ENCODE measurements at places on chromosomes 12 and 14.

DNA sequence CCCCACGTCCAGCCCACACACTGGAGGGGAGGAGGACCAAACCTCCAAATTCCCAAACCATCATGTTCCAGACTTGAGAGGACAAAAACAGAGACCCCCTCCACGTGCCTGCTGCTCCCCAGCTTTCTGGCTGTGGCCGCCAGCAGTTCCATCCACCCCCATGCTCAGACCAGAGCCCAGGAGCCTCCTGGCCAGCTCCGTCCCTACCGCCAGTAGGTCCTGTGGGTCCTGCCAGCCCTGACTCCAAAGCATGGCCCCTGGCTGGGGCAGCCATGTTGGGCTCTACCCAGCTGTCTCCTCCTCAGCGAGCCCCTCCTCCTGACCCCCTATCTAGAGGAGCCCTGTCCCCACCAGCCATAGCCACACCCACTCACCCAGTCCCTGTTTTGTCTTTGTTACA lies 227.3 kb upstream of the RTL1 start:
- DNase-seq = no peak

- DNase-seq = no peak
Observed at GRCh38 chr12:51984657-51985056, 22.1 kb upstream of the TAMALIN start.

- DNase-seq = no peak
Observed at GRCh38 chr14:71267691-71268090, 360.4 kb downstream of the PCNX1 start.

GRCh38 chr14:94124582-94125377 lies 4.6 kb downstream of the IFI27L2 start:
- DNase-seq = no peak

DNA sequence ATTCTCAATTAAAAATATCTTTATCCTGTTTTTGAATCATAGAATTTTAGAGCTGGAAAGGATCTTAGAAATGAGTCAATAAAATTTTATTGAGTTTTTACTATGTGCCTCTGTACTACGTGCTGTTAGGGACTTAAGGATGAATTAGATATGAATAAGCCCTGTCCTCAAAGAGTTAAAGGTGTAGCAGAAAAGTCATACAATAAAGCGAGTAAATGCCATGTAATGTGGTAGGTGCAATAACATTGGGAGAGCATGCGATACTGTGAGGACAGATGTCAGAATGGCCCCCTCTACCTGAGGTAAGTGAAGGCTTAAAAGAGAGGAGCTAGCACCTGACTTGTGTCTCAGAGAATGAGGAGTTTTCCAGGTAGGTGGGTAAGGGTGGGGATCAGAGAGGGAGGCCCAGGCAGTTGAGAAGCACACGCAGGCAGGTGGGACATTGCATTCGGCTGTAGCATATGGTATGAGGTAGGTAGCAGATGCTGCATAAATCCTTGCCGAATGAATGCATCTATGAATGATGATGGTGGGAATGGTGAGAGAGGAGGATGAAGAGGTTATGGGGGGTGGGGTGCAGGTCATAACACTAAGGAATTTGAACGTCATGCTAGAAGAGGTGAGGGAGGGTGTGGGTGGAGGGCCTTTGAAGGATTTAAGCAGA lies 35.4 kb upstream of the ATP23 start:
- no peak for DNase-seq

GRCh38 chr14:69932391-69932790 lies 53.2 kb downstream of the SMOC1 start:
- no peak for DNase-seq

- no peak for DNase-seq
Observed at GRCh38 chr12:108201808-108202207, 72.7 kb downstream of the WSCD2 start.

GRCh38 chr14:102089621-102090343 lies 2.9 kb upstream of the HSP90AA1 start:
- DNase-seq = no peak

- DNase-seq = no peak
Observed at GRCh38 chr14:52023518-52023917, 34.2 kb downstream of the RTRAF start.

DNA sequence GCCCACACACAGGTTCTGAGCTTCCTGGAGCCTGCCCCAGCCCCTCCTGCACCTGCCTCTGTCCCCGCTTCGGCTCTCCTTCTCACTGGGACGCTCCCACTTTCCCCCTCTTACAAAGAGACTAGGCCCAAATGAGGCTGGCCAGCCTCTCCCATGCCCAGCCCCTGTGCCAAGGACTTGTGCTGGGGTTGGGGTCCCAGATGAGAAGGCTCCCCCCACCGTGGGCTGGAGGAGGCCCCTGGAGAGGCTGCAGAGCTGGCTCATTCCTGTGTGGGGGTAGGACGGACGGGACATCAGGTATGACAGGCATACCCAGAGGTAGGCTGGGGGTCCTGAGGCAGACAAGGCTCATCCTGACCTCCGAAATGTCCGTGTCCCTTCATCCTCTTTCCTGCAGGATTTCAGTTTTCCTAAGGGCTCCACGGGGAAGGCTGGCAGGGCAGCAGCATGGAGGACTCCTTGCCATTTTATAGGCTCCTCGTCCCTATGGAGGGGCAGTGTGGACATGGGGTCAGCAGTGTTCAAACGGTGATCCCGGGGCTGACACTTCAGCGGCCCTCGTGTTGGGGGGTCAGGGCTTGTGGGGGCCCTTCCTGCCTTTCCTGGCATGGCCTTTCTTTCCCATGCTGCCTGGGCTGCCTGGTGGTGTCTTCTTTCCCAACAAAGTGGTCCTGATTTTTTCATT lies 49.1 kb upstream of the MEG3 start:
- DNase-seq = no peak

GRCh38 chr12:41437563-41437962 lies 249.4 kb downstream of the PDZRN4 start:
- no peak for DNase-seq

DNA sequence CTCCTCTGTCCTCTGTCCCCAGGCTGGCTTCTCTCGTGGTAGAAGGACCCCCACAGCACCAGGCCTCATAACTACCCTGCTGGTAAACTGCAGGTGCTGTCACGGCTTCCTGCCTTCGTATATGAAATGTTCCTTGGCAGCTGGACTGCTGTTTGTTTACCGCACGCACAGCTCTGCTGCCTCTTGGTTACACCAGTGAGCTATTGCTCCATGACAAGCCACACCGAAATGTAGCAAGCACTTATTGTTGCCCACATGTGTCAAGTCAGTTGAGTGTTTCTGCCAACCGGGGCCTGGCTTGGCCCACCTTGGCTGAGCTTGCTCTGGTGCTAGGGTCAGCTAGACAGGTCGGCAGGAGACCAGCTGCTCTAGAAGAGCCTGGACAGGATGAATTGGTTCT lies 21.7 kb upstream of the TCL1B start:
- no peak for DNase-seq

- DNase-seq = no peak
Observed at GRCh38 chr14:63909984-63910383, 57.2 kb downstream of the SYNE2 start.

GRCh38 chr12:124392667-124393413 lies 97.9 kb downstream of the RFLNA start:
- DNase-seq = no peak

GRCh38 chr14:83558946-83559345 lies 1971.0 kb upstream of the FLRT2 start:
- DNase-seq = no peak

- no peak for DNase-seq
Observed at GRCh38 chr14:77554816-77555599, 56.4 kb upstream of the ISM2 start.

All from hematopoietic multipotent progenitor cell treated with erythropoietin and hydrocortisone succinate and interleukin-3 and kit ligand, for 15 days (in vitro differentiated cells).